ENCODE measurements at places on chromosomes 1 and 21. TPM values are rescaled to one million over a fixed set of nuclear protein-coding genes. Genes with fewer than 3 reads are reported as not detected.

DNA sequence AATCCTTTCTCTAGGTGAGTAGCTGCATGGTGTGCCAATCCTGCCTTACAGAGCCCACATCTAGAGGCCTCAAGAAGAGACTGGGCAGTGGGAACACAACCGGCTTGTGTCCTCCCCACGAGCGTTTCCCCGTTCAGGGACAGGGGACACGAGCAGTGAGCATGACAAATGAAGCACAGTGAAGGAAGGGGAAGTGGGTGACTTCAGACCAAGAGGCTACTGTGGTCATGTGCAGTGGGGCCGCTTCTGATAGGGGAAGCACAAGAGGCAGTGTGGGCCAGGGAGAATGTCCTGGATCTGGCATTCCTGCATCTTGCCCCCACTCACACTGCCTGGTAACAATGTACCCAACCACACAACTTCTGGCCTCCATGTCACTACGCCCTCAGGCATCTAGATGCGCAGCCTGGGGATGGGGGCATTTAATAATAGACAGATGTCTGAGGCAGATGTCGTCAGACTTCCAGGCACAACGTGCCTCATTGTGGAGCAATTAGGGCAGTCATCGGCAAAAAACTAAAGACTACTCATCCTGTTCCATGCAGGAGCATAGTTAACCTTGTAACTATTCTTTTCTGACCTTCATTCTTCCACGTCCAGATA lies 155.6 kb upstream of the NBPF11 start:
- DNase-seq, result no peak

The RHCE gene
- not detected for total RNA-seq

DNA sequence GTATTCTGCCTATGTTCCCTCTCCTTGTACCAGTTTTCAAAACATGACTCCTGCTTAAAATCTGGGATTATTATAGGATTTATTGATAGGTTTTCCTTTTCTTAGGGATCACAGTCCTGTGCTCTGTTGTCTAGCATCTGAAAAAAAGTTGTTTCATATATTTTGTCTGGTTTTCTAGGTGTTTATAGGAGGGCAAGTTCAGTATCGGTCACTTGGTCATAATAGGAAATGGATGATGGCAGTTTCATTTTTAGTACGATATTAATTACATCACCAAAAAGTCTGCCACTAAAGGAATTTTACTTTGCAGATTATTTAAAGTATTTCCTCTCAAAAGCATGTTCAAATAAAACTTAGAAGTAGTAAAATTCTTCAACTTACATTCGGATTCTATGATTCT lies 94.4 kb downstream of the RASAL2 start:
- no peak for DNase-seq

DNA sequence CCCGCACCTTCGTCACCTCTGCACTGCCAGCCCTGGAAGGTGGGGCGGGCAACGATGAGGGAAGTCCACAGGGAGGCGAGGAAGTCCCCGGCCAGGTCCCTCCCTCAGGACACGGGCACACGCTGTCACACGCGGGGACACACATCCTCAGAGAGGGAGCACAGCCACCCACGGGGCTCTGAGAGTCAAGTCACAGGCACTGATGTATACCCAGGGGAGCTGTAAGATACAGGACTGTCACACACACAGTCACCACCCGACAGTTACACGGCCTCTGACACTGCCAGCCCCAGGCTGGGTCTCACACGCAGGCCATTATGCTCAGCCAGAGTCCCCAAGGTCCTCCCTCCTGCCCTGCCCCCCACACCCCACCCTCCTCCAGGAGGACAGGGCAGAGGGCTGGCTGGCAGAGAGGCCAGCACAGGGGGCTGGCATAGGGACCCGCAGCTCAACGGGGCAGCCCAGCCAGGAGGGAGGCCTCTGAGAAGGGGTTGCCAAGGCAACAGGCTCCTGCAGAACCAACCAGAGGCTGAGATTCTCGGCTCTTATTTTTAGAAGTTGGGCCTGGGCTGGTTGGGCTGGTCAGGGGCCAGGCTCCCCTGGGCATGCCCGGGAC lies 17.7 kb upstream of the ADGRB2 start:
- DNase-seq, result no peak

The THEM5 gene
- total RNA-seq, result 0.98 TPM

The IFI6 gene
- total RNA-seq, result 28.2 TPM

The SPATC1L gene
- 5.2 TPM for total RNA-seq

DNA sequence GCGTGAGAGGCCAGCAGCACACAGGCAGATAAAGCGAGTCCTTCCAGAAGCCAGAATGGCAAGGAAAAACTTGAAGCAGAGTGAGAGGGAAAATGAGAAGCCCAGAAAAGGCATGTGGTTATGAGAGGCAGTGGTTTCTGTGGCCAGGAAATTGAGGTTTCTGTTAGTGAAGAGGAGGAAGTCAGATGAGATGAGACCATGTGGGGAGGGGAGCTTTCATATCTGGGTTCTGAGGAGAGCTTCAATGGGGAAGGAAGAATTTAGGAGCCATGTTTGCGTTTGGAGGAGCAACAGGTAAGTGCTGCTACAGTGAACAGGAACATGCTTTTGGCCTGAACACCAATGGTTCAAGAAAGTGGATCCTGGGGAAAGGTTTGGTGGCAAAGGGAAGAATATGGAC lies 6.1 kb upstream of the CD1A start:
- DNase-seq, result no peak

GRCh38 chr1:219503604-219504003 lies 109.3 kb downstream of the ZC3H11B start:
- no peak for DNase-seq

DNA sequence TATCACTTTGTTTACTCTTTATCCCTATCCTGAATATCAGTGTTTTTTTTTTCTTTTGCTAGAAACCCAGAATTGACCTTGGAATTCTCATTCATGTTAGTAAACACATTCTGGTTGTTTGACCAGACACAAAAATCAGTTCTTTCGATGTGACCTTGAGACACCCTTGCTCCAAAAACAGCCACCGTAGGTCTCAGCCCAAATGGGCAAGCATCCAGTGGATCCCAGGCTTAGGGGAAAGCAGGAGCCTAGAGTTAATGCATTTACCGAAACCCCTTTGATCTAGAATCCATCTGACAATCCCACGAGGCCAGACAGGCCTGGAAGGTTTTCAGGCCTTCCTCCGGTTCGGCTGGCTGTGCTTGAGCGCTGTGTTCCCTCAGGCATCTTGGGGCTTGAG lies 47.6 kb downstream of the IRF2BP2 start:
- DNase-seq, result peak; percentile 43

DNA sequence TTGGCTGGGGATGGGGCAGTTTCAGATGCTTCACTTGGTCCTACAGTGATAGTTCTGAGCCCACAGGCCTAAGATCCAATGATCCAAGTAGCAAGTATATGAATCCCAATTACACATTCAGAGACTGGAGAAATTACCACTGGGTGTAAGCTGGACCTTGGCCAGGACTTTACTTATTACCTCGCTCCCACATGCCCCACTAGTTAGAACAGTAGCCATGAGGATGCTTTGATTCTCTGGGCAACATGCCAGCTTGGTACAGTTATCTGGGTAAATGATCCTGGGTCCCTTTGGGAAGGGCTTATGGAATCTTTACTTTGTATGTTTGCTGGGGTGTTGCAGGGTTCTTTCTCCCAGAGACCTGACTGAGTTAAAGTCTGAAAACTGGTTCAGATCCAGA lies 5.0 kb upstream of the FCAMR start:
- DNase-seq, result no peak

- DNase-seq, result no peak
Observed at GRCh38 chr21:41098481-41099042, 69.4 kb upstream of the BACE2 start.

DNA sequence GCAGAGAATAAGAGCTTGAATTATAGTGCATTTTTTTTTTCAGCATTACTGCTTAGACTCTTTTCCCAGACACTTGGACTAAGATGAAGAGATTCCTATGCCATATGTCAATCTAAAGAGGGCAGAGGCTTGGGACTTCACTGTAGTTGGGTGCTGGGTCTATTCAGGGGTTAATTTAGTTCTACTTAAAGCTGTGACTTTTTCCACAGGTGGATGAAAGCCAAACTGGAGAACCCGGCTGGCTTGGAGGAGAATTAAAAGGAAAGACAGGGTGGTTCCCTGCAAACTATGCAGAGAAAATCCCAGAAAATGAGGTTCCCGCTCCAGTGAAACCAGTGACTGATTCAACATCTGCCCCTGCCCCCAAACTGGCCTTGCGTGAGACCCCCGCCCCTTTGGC lies 104.8 kb downstream of the ATP5PO start:
- DNase-seq, result no peak

- DNase-seq, result no peak
Observed at GRCh38 chr21:42233067-42233961, 14.4 kb downstream of the ABCG1 start.

GRCh38 chr1:156228501-156228900 lies 13.5 kb upstream of the BGLAP start:
- no peak for DNase-seq

The PLPPR4 gene
- 1.5 TPM for total RNA-seq

DNA sequence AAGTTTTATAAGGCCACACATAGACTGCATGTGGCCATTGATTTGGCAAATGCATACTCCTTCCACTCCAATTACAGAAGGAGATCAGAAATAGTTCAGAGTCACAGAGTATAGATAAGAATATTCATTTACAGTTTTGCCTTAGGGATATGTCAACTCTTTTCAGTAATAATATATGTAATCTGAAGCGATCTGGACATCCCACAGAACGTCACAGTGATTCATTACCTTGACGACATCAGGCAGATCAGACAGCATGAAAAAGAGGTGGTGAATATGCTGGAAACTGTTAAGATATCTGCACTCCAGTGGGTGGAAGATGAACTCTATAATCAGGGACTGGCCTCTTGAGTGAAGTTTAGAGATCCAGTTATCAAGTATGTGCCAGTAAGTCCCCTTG lies 240.4 kb downstream of the DPYD start:
- DNase-seq, result no peak

GRCh38 chr1:17544776-17545350 lies 5.4 kb downstream of the ARHGEF10L start:
- no peak for DNase-seq

The ANKRD35 gene
- 17.9 TPM for total RNA-seq

The OVAAL gene
- not detected for total RNA-seq

The HCN3 gene
- 4.2 TPM for total RNA-seq

The PTP4A2 gene
- total RNA-seq, result 112 TPM

DNA sequence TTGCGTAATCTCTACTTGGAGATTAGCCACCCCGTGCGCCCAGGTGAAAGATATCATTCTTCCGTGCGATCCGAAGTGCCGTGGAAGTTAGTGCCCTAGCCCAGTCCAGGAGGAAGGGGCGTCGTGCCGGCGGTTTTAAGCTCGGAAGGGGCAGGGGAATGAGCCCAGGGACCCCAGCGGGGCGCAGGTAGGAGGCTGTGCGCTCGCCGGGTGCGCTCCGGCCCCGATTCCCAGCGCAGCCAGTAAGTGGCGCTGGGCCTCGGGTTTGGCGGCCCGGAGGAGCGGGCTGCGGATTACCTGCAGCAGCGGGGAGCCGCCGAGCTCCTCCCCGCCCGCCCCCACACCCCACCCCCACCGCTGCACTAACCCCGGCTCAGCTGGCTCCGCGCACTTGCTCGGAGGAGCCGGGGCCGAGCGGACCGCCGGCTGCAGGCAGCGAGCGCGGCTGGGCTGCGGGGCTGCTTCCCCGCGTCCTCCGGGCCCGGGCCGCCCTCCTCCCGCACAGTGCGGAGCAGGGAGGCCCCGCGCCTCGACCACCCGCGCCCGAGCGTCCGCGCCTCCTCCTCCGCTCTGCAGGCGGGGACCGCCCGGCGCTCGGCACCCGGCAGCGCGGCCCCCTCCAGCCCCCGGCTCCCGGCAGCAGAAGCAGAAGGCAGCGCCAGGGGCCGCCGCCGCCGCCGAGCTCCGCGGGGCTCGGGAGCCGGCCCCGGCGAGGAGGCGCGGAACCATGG lies at the start of gene RYR2:
RYR2 (plus strand) TSS at position 390 of the 731 bp plus-strand sequence; CDS start at position 728, 338 bp downstream.
- no peak for DNase-seq

The LAMB3 gene
- 68.8 TPM for total RNA-seq

DNA sequence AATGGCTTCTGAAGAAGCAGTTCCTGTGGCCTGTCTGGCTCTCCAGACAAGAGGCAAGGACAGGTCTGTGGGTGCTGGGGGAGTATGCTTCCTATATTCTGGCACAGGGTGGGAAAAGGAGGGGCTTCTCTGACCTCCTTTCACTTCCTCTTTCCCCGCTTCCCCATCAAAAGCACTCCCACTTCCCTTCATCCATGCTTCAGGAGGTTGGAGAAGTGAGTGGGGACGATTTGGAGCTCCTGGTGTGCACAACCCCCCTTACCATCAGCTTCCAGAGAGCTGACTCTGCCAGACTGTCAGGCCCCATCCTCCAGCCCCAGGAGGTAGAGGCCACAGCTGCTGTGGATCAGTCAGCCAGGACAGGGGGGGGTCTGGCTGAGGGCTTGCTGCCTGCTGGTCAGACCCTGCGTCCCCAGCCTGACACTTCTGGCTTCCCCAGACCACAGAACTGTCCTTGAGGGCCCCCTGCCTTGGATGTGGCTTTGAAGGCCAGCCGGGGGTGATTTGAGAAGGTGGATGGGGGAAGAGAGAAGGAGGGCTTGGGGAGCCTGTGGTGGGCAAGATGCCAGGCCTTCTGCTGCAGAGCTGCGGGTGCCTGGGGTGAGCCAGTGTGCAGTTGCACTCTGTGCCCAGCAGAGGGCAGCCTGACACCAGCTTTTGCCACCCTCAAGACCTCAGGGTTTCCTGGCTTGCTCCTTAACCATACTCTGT lies 21.5 kb upstream of the TMEM222 start:
- peak; percentile 93 for DNase-seq
